CD4-positive, alpha-beta memory T cell (primary cell): ENCODE measurements at places on chromosomes 12 and 14. TPM values are rescaled to one million over a fixed set of nuclear protein-coding genes. Genes with fewer than 3 reads are reported as not detected.

DNA sequence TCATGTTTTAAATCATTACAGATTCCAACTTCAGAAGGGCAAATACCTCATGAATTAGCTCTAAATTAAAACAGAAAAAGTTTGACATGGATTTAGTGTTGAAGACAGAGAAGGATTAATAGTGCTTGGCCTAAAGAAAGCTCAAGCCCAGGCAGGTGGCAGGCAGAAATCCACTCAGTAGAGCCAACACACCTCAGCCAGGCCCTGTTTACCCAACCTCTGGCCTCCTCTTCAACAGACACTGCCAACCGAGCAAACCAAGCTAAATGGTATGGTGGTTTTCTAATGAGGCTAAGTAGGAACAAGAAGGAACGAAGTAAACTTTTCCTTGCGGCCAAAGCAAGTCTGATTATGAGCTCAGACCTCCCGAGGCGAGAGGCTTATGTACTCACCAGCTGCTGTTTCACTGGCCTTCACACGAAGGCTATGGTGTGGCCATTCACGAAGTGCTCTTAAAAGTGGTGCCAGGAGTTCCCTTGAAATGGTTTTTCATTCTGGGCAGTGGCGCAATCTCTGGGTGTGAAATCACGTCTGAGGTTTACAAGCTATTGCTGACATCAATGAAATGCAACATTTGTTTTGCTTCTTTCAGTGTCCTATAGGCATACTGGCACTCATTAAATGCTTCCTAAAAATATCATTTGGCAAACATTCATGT is 124.1 kb upstream of the LGR5 start:
- no peak for DNase-seq

- no peak for DNase-seq
Observed at GRCh38 chr12:19882346-19882745, 443.1 kb downstream of the AEBP2 start.

DNA sequence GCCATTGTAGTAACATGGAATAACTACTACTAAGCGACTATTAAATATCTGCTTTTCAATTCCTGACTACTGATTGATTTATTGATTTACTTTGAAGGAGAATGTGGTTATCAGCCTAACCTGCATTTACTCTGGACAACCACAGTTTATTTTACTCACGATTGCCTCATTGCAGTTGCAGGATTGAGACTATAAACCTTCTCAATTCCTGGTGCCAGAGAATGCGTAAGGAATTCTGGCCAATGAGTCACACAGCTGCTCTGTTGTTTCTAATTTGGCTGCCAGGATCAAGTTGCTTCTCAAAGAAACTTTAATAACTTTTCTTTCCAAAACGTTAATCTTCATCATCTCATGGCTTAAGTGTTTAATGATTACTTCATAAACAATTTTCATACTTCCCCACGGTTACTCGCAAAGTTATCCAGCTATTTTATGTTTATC is 13.1 kb upstream of the TMTC1 start:
- no peak for DNase-seq

The PIK3C2G gene
- total RNA-seq: not detected

DNA sequence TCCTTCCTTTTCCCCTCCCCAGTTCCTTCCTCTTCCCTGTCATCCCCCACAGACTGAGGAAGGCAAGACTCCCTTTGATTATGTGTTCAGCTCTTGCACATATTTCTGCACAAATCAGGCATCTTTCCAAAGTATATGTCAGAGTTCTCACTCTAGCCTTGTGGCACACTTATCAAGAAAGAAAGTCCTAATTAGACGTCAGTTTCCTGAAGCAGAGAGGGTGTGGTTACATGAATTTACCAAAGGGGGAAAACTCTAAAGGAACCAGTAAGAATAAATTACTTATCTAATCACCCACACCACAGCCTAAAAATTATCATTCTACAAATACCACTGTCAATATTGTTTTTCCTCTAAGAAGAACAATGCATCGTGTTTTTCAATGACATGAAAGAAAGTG is 120.7 kb upstream of the GRIP1 start:
- DNase-seq: no peak

GRCh38 chr12:110785240-110785639 is 42.5 kb upstream of the PPP1CC start:
- no peak for DNase-seq

DNA sequence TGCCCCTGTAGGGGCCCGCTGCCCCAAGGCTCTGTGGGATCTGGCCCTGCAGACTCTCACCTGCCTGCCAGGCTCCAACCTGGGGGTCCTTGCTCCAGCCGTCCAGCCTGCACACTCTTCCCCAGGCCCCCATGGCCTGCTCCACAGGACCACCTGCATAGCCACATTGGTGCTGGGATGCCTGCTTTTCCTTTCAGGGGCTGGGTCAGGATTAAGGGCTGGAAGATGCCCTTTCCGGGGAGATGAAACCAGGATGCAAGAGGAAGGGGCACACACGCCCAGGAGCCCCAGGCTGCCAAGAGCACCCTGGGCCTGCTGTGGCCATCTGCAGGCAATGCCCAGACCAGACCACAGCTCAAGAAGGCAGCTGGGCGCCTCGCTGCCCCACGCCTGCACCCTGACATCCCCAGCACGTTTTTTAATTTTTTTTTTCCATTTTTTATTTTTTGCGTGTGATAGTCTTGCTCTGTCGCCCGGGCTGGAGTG is 15.0 kb downstream of the BAG5 start:
- DNase-seq: no peak

The PRICKLE1 gene
- total RNA-seq: not detected

The IFNG-AS1 gene
- total RNA-seq: 11.7 TPM

GRCh38 chr14:98599082-98599481 is 672.9 kb downstream of the BCL11B start:
- DNase-seq: no peak

The ANO2 gene
- total RNA-seq: not detected

The ADGRD1 gene
- total RNA-seq: not detected

The SPTB gene
- 0.03 TPM for total RNA-seq

- DNase-seq: no peak
Observed at GRCh38 chr12:116542345-116542956, 16.7 kb upstream of the MAP1LC3B2 start.

DNA sequence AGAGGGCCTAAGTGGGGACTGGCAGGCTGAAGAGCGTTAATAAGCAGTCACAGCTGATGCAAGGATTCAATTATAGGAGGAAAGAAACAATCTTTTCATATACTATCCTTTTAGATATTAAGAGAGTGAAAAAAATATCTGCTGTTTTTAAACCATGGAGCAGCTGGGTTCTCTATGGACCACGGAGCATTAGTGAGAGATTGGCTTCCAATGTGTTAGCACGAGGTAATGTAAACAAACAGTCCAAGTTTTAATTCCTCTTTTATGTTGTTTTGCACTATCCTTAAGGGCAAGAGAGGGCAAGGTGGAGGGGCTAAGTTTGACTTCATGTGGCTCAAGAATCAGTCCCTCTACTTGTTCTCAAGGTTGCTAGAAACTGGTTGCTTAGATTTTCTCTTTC is 30.9 kb downstream of the CDKN1B start:
- no peak for DNase-seq

The ARID2 gene
- total RNA-seq: 51.1 TPM

- DNase-seq: peak; percentile 49
Observed at GRCh38 chr14:75283833-75284563, 5.4 kb downstream of the FOS start.

GRCh38 chr14:59297071-59297776 is 108.8 kb downstream of the DAAM1 start:
- DNase-seq: no peak

GRCh38 chr12:96335270-96335669 is 65.0 kb downstream of the CDK17 start:
- DNase-seq: peak; percentile 14

DNA sequence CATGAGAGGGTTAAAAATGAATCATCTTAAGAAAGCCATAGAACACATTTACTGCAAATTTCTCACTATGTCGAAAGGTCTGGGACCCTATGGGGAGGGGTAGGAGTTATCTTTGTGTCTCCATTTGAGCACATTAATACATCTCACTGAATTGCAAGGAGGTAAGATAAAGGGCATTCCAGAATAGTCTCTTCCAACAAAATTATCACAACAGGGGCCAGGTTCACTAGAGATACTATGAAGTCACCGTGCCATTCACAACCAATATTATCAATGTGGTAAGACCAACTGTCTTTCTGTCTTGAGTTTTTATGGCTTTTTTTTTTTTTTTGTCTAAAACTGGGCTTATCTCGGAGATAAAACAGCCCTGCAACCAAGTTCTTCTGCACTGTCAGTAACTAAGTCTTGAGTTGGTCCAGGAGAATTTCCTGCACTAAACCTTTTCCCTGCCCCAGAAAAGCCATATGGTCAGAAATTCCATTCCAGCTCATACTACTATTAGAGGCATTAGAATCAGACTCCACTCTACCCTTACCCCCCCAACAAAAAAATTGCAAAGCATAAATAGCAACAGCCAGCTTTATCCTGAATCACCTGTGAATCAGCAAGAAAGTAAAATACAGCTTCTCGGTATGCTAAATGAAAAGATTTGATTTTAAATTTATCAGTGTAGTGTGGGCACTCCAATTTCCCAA is 79.7 kb downstream of the PTPRR start:
- no peak for DNase-seq

The OASL gene
- total RNA-seq: 7.2 TPM

The MYO1A gene
- total RNA-seq: 1.2 TPM

The LRRC43 gene
- total RNA-seq: not detected

- DNase-seq: no peak
Observed at GRCh38 chr12:2323532-2324255, 270.9 kb downstream of the CACNA1C start.

The FAR2 gene
- total RNA-seq: 10.1 TPM

DNA sequence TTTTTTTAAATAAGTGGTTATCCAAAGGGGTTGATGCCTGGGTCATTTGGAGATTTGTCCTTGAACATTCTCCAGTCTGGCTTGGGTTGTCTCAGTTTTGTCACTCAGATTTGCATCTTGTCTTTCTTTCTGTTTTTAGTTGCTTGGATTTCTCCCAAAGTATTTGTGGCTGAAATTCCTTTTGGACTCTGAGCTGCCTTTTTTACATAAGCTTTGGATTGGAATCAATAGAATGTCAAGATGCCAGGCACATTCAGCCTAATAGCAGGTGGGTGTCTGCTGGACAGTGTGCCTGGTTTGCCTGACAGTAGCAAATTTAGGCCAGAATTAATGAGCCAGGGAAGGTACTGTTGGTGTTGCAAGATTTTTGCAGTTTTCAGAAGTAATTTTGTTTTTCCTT is 50.0 kb downstream of the FLRT2 start:
- DNase-seq: no peak

DNA sequence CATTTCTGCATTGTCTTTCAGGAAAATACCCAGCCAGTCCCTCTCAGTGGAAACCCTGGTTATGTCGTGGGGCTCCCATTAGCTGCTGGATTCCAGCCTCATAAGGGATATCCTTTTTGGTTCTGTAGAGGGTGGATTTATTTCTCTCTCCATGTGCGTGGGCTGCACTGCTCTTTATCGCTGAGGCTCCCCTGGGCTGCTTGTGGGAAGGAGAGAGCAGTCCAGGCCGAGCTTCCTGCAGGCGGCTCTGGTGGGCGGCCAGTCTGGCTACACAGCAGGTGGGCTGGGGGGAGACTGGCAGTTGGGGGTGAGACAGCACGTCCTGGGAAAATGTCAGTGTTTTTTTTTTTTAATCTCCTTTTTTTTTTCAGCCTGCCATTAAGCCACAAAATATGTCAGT is 27.6 kb downstream of the TCTN1 start:
- DNase-seq: no peak

DNA sequence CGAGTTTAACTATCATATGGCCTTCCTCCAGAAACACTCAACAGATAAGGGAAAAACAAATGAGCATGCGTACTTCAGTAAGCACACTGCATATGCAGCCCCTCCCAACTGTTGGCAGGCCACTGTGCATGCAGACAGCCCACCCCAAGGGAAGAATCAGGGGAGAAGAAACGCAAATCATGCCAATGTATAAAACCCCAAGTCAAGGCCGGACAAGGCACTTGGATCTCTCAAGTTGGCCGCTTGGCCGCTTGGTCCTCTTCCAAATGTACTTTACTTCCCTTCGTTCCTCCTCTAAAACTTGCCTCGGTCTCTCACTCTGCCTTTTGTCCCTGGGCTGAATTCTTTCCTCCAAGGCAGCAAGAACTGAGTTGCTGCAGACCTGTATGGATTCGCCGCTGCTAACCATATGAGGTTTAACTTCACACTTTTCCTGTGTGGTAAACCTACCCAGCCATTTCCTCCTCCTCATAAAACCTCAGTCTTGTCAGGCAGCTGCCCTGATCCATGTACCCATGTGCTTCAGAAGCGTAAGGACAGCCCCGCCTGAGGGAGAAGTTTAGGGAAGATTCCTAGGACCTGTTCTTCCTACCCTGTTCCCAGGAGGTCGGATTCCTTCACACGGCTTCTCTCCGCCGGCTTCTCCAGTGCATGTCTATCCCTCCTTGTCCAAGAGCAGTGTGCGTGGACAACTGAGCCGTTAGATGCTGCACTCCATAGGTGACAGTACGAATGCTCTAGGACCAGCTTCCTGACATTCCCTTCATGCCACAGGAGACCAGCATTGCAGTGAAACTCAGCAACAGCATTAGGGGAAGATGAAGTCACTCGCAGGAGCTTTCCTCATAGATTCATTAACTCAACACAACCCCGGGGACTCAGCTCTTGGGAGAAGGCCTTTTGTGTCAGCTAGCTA is 188.0 kb downstream of the MON2 start:
- DNase-seq: no peak

DNA sequence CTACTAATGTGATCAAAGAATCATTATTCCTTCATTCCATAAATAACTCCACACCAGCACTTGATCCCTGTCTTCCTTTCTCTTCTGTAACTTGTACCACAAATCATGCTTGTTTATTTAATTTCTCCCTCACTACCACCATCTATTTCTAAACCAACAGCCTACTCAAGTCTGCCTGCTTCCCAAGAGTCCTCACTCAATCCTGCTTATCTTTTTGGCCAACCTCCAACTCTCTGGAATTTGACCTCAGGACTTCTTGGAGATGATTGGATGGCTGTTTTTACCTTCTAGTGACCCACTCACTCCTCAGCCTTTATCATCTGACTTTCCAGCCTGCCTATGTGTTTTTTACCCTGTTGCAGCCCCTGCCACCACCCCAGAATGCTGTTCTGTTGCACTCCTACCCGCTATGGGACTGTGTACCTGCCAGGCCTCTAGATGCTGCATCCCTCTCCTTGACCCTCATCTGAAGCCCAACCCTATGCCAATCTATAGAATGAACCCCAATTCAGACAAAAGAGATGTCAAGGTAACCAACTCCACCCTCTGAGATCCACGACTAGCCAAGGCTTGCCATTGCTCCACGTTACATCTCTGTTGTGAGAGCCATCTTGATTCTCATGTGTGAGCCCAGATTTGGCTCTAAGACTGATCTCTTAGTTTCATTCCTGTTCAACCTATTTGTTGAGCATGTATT is 150.2 kb upstream of the PLEKHG7 start:
- DNase-seq: no peak

- DNase-seq: no peak
Observed at GRCh38 chr12:8907513-8907912, 6.8 kb upstream of the PHC1 start.
